ENCODE measurements at places on chromosomes 1 and 21.

GRCh38 chr21:46097336-46098293 is at the start of gene COL6A2:
TSS of gene COL6A2 (plus strand) at chr21:46098112.
- no peak for DNase-seq

DNA sequence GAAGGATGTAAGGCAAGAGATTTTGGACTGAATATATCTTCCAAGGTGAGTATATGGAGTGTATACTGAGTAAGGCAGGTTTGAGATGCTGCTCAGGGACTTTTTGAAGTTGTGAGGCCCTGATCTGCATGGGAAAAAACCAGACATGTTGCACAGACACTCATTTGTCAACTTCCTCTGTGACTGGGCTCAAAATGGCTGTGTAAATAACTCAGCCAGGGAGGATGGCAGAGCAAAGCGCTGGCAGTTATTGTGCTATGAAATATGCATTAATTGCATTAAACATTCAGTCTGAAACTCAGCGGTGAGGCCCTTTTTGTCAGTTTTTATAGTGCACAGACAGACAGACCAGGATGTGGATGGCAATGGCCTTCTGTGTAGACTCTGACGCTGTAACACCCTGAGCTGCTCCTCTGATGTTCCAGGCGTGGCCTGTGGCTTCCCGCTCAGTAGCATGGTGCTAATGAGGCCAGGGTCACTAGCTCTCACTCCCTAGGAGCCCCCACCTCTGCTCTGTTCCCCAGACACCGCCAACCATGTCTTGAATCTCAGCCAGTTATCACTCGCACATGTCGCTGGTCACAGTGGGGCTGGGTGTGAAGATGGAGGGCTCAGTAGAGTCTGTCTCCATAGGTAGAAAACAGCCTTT is 307.0 kb upstream of the PROX1 start:
- DNase-seq = no peak

DNA sequence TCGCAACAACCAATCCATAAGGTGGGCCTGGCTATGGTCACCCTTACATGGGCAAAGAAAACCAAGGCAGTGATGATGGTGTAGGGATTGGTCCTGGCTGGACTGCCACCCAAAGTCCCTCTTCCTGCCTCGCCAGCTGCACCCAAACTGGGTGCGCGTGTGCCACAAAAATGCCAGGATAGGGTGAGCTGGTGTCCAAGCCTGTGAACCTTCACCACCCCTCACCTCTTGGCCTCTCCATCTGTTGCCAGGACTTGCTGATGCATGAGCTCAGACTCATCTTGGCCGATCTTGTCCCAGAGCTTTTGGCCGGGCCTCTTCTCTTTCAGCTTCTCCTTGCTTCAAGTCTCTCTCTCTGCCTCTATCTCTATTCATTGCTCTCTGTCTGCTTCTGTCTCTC is 41.8 kb downstream of the FOXD2 start:
- DNase-seq = no peak

DNA sequence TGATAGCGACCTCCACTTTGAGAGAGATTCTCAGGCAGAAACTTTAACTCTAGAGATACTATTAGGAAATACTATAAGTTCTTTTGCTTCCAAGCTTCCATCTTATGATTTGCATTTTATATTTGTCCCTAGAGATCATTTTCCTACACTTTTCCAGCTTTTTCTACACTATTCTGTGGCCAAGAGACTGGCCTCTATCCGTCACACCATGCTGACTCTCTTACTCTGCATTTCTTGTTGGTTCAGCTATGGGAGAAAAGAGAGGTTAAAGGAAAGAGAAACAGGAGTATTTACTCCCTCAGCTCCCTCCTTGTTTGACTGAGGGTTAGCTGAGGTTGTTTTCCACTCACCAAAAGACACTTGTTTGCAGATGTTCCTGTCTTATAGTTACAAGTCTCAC is 665.6 kb upstream of the CXADR start:
- no peak for DNase-seq

GRCh38 chr21:28522014-28522799 is 470.5 kb downstream of the LTN1 start:
- DNase-seq = no peak

DNA sequence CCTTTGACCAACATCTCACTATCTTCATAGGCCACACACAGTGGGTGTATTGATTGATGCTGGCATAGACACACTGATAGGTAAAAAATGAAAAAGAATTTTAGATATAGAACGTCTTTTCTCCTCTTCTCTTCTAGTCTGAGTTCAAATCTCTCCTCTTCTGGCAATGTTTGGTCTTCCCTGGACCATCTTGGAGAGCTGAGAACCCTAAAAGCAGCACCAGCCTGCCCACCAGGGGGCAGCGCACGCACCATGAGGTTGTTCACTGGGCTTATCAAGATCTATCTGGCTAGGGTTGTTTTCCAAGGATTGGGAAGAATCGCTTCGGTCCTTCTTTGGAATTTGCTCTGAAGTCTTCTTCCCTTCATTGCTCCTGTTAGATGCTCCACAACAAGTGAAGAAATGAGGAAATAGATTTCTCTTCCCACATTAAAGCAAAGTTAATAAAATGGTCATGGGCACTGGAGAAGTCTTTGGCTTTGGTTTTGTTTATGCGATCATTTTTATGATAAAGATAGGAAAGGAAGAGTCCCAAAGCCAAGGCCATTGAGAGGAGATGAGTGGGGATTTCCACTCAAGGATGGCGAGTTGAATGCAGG is 104.0 kb upstream of the OLIG2 start:
- DNase-seq = no peak

GRCh38 chr21:27595716-27596115 is 628.8 kb upstream of the ADAMTS5 start:
- no peak for DNase-seq

- no peak for DNase-seq
Measured at GRCh38 chr21:33112151-33112550, 42.2 kb downstream of the OLIG1 start.

- DNase-seq = no peak
Measured at GRCh38 chr21:40714536-40714935, 132.4 kb downstream of the DSCAM start.

DNA sequence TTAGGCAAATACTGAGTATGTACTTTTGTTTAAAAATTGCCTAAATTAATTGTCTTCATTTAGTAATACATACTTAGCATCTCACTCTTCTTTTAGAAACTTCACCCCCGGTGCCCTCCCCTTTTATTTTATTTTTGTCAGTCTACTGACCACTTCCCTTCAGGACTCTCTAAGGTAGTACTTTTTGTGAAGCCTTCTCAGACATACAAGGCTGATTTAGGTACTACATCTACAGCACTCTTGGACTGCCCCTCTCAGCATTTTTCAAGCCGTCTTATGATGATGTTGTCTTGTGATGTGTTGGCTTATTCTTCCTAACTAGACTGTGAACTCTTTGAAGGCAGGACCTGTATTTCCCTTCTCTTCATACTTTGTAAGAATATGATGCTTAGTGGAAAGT is 24.7 kb downstream of the RPS6KC1 start:
- no peak for DNase-seq

DNA sequence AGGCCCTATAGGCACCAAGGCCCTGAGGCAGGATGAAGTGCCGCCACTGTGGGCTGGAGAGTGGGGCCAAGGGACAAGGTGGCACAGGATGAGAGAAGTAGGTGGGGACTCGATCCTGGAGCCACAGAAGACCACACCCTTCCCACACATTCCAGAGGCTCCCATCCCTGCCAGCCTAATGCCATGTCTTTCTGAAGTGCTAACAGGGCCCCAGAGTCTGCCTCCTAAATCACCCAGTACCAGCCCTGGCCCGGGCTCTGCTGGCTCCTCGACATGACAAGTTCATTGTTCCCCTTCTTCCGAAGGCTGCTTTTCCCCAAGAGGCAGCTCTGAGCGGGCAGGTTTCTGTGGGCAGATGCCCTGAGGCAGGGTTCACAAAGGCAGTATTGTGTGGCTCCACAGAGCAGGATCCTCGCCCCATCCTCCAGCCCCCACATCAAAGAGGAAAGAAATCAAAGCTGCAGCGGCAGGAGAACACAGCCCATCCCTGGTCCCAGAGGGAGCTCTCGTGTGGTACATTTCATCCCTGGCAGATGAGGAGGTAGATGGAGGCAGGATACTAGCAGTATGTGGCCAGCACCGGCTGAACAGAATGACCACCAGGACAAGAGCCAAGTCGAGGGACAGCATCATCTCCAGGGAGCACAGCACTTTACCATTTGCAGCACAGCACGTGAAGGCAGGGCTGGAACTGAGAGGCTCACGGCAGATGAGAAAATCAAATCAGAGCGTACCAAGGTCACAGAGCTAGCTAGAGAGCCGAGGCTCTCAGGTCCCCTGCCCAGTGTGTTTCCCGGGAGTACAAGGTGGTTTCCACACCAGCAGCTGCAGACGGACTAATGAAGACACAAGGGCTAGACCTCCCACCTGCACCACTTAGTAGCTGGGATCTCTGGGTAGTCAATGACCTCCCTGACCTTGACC is 64.8 kb downstream of the SYF2 start:
- DNase-seq = no peak

DNA sequence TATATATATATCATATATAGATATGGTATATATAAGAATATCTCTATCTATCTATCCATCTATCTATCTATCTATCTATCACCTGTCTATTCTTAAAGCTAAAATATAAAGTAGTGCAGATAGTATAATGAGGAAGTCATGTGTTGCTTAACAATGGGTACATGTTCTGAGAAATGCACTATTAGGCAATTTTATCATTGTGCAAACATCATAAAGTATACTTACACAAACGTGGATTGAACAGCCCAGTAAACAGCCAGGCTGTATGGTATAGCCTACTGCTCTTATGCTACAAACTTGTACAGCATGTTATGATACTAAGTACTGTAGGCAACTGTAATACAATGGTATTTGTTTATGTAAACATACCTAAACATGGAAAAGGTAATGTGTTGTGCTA is 621.0 kb upstream of the NCAM2 start:
- no peak for DNase-seq

GRCh38 chr1:9505143-9505542 is 34.1 kb upstream of the SLC25A33 start:
- DNase-seq = no peak

GRCh38 chr1:21007876-21008275 is 168.8 kb downstream of the EIF4G3 start:
- DNase-seq = no peak

DNA sequence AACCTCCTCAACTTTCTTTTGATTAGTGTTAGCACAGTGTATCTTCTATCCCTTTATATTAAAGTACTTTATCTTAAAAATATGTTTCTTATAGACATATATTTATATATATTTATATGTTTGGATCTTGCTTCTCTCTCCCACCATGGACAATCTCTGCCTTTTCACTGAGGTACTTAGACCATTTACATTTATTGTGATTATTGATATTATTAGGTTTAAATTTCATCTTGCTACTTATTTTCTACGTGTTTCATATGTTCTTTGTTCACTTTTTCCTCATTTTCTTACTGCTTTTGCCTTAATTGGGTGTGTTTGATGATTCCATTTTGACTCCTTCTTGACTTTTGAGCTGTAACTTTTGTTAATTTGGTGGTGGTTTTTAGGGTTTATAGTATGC is 70.7 kb downstream of the POFUT2 start:
- DNase-seq = no peak

DNA sequence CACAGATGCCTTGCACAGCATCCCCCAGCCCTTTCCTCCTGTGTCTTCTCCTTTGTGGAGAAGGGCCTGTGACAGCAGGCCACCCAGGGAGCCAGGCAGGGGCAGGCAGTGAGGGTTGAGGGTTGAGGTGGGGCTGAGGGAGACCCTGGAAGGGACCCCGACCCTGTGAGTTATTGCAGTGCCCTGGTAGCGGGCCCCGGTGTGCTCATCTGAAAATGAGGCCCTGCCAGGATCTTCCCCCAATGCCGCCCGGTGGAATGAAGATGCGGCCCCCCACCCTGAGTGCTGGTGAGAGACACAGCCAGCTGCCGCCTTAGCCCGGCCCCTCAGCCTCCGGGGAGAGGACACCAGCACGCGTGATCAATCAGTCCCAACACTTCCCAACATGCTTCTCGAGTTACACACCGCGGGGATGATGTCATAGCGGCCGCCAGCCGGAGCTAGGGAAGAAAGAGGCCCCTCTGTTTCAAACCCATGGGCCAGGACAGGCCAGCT is 36.2 kb upstream of the ACTRT2 start:
- DNase-seq = no peak

DNA sequence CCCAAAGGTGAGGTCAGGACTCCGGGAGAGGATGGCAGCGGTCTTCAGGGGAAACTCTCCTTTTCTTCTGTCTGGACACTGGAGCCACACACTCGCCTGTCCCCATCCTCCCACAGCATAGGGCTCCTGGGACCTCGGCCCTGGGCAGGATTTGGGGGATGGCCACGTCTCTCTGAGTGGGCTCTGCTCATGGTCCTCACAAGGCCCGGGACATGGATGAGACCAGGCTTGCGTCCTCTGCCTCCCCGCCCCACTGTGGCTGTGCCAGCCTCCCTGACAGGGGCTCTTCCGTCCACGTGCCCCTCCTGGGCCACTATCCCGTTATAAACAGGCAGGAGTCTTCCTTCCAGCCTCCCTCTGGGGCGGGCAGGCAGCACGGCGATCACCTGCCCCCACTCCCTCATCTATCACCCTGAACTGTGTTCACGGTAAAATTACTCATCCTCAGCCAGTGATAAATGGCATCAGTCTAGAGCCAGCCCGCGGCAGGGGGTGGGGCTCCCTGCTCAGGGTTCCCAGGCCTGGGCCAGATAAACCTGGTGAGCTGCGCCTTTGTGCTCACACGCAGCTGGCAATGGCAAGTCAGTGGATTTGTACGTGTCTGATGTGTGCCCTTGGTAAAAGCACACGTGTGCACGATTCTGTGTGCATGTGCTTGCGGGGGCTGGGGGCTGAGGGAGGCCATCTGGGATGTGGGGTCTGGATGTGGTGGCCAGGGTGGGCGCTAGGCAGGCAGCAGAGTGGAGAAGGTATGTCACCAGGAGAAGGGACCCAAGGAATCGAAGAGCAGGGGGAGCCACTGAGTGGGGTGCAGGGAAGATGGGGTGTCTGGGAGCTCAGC is 12.6 kb upstream of the SAMD11 start:
- no peak for DNase-seq

GRCh38 chr1:206911064-206911663 is 10.6 kb downstream of the FCMR start:
- no peak for DNase-seq

DNA sequence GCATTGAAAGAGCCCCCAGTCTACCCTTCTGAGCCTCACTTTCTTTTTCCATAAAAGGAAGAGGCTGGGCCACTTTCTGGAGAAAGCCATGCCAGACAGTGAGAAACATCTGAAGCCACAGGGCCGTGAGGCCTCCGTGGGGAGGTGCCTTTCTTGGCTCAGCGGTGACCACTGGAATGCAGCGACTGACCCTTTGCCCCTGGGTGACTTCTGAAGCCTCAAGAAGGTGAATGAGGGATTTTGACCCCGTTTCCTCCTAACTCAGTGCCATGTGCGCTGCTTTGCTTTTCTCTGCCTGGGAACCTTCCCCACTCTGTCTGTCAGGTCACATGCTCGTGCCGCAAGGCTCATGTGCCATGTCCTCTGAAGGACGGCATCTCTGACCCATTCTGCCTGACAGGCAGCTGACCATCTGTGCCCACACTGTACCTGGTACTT is 44.7 kb upstream of the A3GALT2 start:
- no peak for DNase-seq

DNA sequence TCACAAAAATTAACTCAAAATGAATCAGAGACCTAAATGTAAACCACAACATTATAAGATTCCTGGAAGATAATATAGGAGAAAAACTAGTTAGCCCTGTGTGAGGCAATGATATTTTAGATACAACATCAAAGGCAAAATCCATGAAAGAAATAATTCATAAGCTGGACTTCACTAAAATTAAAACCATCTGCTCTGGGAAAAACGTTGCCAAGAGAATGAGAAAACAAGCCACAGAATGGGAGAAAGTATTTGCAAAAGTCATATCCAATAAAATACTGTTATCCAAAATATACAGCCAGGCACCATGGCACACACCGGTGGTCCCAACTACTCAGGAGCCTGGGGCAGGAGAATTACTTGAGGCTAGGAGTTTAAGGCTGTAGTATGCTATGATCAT is 70.3 kb downstream of the SYF2 start:
- no peak for DNase-seq

Data from stimulated activated CD8-positive, alpha-beta memory T cell treated with anti-CD3 and anti-CD28 coated beads, Interleukin-7, amount 100 ng/mL, for 4 hours (primary cell).